ENCODE measurements at places on chromosomes 1 and 21. TPM values are rescaled to one million over a fixed set of nuclear protein-coding genes. Genes with fewer than 3 reads are reported as not detected.

ACBD6 gene
- 58.5 TPM for total RNA-seq

KCNJ9 gene
- total RNA-seq = not detected

FCGR3B gene
- 0.88 TPM for total RNA-seq

DNA sequence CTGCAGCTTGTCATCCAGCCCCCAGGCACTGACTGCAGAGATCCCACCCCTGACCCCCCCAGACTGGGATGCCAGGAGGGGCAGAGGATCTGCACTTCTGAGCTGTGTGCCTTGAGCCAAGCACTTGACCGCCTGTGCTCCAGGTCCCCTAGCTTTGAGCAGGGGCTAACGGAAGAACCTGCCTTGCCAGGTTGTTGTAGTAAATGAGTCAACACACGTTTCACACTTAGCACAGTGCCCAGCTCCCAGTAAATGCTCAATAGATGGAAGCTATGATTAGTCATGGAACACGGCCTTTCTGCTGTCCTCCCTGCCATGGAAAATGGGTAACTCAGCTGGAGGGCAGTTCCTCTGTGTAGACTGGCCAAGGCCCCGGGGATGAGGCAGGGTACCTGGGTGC is 24.1 kb downstream of the IFFO2 start:
- H3K27me3 ChIP-seq = no peaks in the 10 kb centered on the region
- no peak for DNase-seq
- peaks cover 18% of the 10 kb centered on the region for H3K4me1 ChIP-seq
- no peak overlapping the region for H3K27ac ChIP-seq

KLHDC9 gene
- 0.86 TPM for total RNA-seq

MAN1C1 gene
- 90.5 TPM for total RNA-seq

FCRL2 gene
- total RNA-seq = 1.6 TPM

DNA sequence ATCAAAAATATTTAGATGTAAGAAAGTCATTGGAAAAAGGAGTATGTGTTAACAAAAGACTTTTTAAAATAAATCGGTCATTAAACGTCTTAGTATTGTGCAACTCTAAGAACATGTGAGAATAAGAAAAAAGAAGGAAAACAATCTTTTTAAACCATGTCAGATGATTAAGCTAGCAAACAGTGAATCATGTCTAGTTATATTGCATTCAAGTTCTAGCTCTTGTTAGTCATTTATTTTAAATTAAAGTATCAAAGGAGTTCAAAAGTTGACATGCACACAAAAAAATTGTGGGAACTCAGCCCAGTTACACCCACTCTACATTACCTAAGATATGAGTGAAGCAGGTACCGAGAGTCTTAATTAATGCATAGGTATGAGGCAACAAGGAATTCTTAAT is 9.8 kb downstream of the FRRS1 start:
- DNase-seq = no peak
- no peaks in the 10 kb centered on the region for H3K36me3 ChIP-seq
- H3K4me1 ChIP-seq = peaks cover 3% of the 10 kb centered on the region
- H3K27me3 ChIP-seq = no peaks in the 10 kb centered on the region

DNA sequence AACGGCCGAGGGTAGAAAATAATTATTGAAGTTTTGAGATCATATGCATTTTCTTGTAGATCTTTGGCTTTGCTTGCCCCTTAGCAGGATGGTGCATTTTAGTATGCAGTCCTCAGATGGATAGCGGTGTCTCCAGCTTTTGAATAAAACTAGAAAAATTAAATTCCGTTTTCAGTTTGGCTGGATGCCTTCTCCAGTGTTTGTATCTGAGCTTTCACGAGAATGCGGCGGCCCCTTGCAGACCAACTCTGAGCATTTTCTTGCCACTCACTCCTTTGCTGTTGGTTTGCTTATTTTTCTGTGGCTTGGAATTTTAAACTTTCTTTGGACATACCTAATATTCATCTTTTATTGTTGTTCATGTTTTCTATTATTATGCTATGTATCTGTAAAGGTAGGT is 192.6 kb downstream of the NFIA start:
- H3K4me1 ChIP-seq = no peaks in the 10 kb centered on the region
- H3K4me3 ChIP-seq = no peak overlapping the region
- no peaks in the 10 kb centered on the region for H3K36me3 ChIP-seq
- H3K27me3 ChIP-seq = no peaks in the 10 kb centered on the region
- H3K27ac ChIP-seq = no peak overlapping the region

DNA sequence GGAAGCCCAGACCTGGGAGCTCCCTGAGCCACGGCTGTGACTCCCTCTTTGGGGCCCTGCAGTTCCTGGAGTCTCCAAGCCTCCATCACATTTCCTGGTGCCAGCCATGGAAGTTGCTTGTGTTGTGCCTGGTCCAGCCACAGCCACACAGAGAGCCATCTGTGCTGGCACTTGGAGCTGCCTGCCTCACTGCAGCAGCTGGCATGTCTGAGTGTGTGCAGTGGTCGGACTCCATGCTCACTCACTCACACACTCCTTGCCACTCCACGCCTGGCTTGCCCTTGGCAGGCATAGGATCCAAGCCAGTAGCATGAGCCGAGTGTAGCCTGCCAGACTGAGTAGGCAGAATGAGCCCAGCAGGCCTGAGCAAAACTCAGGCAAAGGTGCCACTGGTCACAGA is 516.3 kb upstream of the BEND5 start:
- no peak for DNase-seq
- H3K4me1 ChIP-seq = no peaks in the 10 kb centered on the region
- no peak overlapping the region for H3K4me3 ChIP-seq
- no peaks in the 10 kb centered on the region for H3K36me3 ChIP-seq
- no peak overlapping the region for H3K27ac ChIP-seq

DNA sequence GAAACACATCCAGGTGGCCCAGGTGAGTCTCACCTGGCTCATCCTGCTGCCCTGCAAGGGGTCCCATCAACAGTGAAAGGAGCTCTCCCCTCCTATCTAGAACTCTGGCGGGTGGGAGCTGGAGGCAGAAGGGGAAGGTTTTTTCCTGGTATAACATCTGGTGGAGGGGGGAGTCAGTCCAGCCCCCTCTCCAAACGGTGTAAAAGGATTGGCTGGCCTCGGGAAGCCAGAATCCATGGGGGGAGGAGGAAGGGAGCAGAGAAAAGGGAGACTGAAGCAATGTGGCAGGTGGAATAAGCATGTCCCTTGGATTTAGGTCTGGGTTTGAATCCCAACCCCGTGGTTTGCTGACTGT is 1.2 kb upstream of the CAMK2N1 start:
- H3K4me3 ChIP-seq = no peak overlapping the region
- H3K27ac ChIP-seq = no peak overlapping the region
- DNase-seq = no peak
- H3K4me1 ChIP-seq = no peaks in the 10 kb centered on the region
- no peaks in the 10 kb centered on the region for H3K36me3 ChIP-seq
- peaks cover 15% of the 10 kb centered on the region for H3K27me3 ChIP-seq

RPE65 gene
- total RNA-seq = not detected

GRCh38 chr1:40383488-40384412 is 10.2 kb downstream of the SMAP2 start:
- H3K36me3 ChIP-seq = peaks cover under 1% of the 10 kb centered on the region
- no peaks in the 10 kb centered on the region for H3K27me3 ChIP-seq
- H3K4me3 ChIP-seq = peak overlapping the region; percentile 62
- H3K27ac ChIP-seq = peak overlapping the region; percentile 96
- peaks cover 86% of the 10 kb centered on the region for H3K4me1 ChIP-seq

SEC16B gene
- total RNA-seq = not detected

CNIH3 gene
- total RNA-seq = 2.4 TPM

- no peak overlapping the region for H3K4me3 ChIP-seq
- no peak overlapping the region for H3K27ac ChIP-seq
- H3K4me1 ChIP-seq = peaks cover 17% of the 10 kb centered on the region
- H3K27me3 ChIP-seq = no peaks in the 10 kb centered on the region
- DNase-seq = no peak
These were observed 170.3 kb downstream of the VPS13D start for GRCh38 chr1:12400027-12400693.

PTGER3 gene
- total RNA-seq = 0.10 TPM

DNA sequence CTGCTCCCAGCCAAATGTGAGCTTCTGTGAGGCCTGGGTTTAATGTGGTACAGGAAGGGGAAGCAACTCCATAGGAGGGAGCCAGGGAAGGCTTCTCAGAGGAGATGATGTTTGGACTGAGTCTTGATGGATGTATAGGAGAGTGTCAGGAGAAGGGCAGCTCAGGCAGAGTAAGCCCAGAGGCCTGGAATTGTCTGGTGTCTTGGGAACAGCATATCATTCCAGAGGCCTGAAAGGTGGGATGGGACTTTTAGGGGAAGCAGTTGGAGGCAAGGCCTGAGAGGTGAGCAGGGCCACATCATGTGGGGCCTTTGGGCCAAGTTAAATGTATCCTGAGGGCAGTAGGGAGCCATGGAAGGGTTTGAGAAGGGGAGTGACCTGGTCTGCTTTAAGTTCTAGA is 148.6 kb upstream of the WNT4 start:
- no peak for DNase-seq
- no peak overlapping the region for H3K4me3 ChIP-seq
- H3K36me3 ChIP-seq = no peaks in the 10 kb centered on the region
- no peak overlapping the region for H3K27ac ChIP-seq
- H3K4me1 ChIP-seq = no peaks in the 10 kb centered on the region

FMO5 gene
- total RNA-seq = 1.4 TPM

Measured in T-cell (primary cell).